ENCODE measurements at places on chromosomes 3 and 15. TPM values are rescaled to one million over a fixed set of nuclear protein-coding genes. Genes with fewer than 3 reads are reported as not detected.

The C2CD4A gene
- total RNA-seq: 0.14 TPM

The MAGEL2 gene
- total RNA-seq: 0.14 TPM

The GOLGA8M gene
- not detected for total RNA-seq

The ACTRT3 gene
- total RNA-seq: 0.96 TPM

The CSTA gene
- total RNA-seq: not detected

The REC114 gene
- not detected for total RNA-seq

The RPUSD2 gene
- 19.3 TPM for total RNA-seq

The WDR72 gene
- total RNA-seq: 0.14 TPM

The CD80 gene
- not detected for total RNA-seq

The TM4SF18 gene
- 1.4 TPM for total RNA-seq

The SYNM gene
- total RNA-seq: 98.3 TPM

The SLC22A14 gene
- total RNA-seq: not detected

The CAPN3 gene
- 17.0 TPM for total RNA-seq

The IL5RA gene
- total RNA-seq: not detected

The GPR160 gene
- 93.5 TPM for total RNA-seq

The CCRL2 gene
- total RNA-seq: 13.9 TPM

DNA sequence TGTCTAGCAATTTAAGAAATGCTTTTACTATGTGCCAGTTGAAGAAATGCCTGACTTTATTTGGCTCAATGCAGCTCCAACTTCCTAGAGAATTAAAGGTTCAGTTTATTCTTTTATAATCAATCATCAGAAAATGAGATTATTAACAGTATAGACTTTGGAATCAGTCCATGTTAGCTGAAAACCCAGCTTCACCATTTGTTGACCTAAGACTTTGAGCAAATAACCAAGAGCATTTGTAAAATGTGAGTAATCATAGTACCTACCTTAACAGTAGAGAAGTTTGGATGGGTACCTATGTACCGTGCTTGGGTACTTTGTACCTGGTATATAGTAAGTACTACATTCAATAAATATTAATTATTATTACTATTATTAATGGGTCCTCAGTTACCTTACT, 105.9 kb downstream of the RARB start:
- no peaks in the 10 kb centered on the region for H3K4me1 ChIP-seq
- no peaks in the 10 kb centered on the region for H3K36me3 ChIP-seq
- H3K27ac ChIP-seq: no peak overlapping the region

- H3K27ac ChIP-seq: no peak overlapping the region
- H3K36me3 ChIP-seq: no peaks in the 10 kb centered on the region
- no peak for DNase-seq
- no peaks in the 10 kb centered on the region for H3K4me1 ChIP-seq
- H3K4me3 ChIP-seq: no peak overlapping the region
- no peaks in the 10 kb centered on the region for H3K27me3 ChIP-seq
These were observed 260.1 kb upstream of the UBE2E2 start for GRCh38 chr3:22942981-22943380.

DNA sequence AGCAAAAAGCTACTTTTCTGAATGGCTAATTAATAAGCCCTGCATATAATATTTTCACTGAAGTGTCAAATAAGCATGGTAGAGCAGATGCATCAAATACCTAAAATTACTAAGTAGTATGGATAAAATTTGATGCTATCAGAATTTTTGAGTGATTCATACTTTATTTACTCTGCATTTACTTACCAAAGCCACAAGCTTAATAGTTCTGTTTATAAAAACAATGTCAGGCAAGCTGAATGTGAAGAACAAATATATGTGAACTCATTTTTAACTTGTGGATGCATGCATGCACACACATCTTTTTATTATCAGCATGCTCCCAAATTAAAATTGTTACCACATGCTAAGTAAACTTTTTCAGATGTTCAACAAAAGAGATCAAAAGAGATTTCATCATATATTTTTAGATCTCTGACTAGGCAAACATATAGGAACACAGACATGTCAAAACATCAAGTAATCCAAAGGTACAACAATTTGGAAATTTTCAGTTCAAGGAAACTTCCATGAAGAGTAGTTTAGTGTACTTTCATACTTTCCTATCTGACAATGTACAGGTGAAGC, 969.4 kb downstream of the ROBO1 start:
- DNase-seq: no peak
- no peaks in the 10 kb centered on the region for H3K36me3 ChIP-seq
- H3K27me3 ChIP-seq: no peaks in the 10 kb centered on the region
- no peaks in the 10 kb centered on the region for H3K4me1 ChIP-seq

- H3K27ac ChIP-seq: no peak overlapping the region
- DNase-seq: no peak
- H3K27me3 ChIP-seq: no peaks in the 10 kb centered on the region
- H3K36me3 ChIP-seq: no peaks in the 10 kb centered on the region
- no peak overlapping the region for H3K4me3 ChIP-seq
- H3K4me1 ChIP-seq: no peaks in the 10 kb centered on the region
These were observed 99.8 kb downstream of the GREM1 start for GRCh38 chr15:32817577-32817976.

- H3K27ac ChIP-seq: peak overlapping the region; percentile 88
- H3K4me1 ChIP-seq: peaks cover 3% of the 10 kb centered on the region
- no peak overlapping the region for H3K4me3 ChIP-seq
- DNase-seq: no peak
These were observed 57.9 kb downstream of the ADCY5 start for GRCh38 chr3:123390865-123391600.

DNA sequence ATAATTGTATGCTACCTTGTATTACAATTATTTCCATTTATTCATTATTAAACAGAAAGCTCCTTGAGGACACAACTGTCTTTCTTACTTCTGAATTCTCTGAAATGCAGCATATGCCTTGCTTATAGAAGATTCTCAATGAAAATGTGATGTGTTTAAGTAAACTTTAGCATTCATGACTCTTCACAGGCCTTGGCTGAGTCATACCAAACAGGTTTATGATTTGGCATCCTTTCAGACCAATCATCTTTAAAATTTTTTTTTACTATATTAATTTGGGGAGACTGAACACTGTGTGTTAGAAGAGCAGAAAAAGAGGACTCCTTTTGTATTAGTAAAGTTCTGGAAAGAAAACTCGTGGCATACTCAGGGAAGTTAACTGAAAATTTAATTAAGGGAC, 6.4 kb upstream of the GALK2 start:
- no peaks in the 10 kb centered on the region for H3K27me3 ChIP-seq
- H3K4me3 ChIP-seq: no peak overlapping the region
- no peaks in the 10 kb centered on the region for H3K36me3 ChIP-seq
- no peak overlapping the region for H3K27ac ChIP-seq
- DNase-seq: no peak

DNA sequence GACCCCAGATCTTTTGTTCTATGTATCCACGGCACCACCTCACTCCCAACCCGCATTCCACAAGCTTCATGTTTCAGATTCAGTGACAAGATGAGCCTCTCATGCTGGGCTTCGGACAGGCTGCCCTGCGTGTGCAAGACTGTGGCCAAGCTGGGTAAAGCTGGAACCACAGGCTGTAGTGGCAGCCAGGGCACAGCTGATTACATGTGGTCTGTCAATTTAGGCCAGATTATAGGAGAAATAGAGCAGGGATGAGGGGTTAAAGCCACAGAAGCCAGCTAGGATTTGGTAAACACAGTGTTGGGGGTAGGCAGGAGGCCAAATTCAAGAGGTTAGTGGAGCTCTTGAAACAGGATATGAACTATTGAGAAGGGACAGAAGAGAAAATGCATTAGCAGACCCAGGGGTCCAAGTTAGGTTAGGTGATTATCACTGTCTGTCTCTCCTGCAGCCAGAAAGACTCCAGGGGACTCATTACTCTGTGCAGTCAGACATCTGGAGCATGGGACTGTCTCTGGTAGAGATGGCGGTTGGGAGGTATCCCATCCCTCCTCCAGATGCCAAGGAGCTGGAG, 12.9 kb downstream of the SNAPC5 start:
- no peak overlapping the region for H3K27ac ChIP-seq
- no peaks in the 10 kb centered on the region for H3K27me3 ChIP-seq
- H3K4me3 ChIP-seq: no peak overlapping the region
- H3K36me3 ChIP-seq: peaks cover 4% of the 10 kb centered on the region
- DNase-seq: no peak

DNA sequence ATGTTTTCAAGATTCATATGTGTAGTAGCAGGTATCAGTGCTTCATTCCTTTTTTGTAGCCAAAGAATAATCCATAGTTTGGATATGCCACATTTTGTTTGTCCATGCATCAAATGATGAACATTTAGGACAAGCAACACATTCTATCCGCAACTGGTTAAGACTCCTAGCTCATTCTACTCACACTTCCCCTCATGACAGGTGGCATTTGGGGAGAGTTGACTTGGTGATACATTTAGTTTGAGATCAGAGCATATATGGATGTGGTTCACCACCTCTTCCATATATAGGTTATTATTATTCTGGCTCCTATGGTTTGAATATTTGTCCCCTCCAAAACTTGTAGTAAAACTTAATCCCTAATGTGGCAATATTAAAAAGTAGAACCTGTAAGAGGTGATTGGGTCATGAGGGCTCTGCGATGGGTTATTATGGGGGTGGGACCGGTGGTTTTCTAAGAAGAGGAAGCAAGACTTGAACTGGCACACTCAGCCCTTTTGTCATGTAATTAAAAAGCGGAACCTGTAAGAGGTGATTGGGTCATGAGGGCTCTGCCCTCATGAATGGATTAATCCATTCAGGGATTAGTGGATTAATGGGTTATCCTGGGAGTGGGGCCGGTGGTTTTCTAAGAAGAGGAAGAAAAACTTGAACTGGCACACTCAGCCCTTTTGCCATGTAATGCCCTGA, 75.3 kb upstream of the HRH1 start:
- no peak overlapping the region for H3K27ac ChIP-seq
- no peaks in the 10 kb centered on the region for H3K36me3 ChIP-seq
- no peak overlapping the region for H3K4me3 ChIP-seq
- no peak for DNase-seq

DNA sequence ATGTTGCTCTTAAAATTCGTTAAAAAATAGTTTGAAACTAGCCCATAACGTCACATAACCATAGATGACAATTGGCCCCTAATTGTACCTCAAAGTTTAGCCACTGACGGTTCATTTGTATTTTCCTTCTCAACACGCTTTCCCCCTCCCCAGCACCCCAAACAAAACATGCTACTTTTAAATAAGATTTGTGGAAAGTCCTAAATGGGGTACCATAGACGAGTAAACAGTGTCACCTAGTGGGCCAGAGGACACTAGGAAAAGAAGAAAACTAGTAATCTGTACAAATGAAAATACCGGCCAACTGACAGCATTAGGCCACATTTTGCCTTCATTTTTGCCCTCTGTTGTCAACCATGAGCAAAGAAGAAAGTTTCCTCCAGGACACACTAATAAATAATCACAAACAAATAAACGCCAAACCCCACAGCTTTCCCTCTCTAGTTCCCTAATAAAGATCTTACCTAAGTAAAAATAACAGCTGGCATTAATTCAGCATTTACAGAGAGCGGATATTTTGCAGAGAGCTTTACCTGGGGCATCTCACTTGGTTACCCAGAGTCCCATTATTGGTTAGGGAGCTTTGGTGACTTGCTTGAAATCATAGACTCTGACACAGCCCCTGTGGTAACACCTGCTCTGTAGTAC, 175.1 kb upstream of the ATP11B start:
- DNase-seq: no peak
- H3K4me3 ChIP-seq: no peak overlapping the region
- no peaks in the 10 kb centered on the region for H3K36me3 ChIP-seq
- no peaks in the 10 kb centered on the region for H3K27me3 ChIP-seq

- no peak overlapping the region for H3K4me3 ChIP-seq
- H3K4me1 ChIP-seq: peaks cover 38% of the 10 kb centered on the region
- H3K27ac ChIP-seq: no peak overlapping the region
- H3K27me3 ChIP-seq: no peaks in the 10 kb centered on the region
These were observed 124.3 kb downstream of the MYLK start for GRCh38 chr3:123759871-123760270.

GRCh38 chr15:77821188-77821958, 188.7 kb upstream of the LINGO1 start:
- H3K4me3 ChIP-seq: no peak overlapping the region
- peaks cover 65% of the 10 kb centered on the region for H3K27me3 ChIP-seq

GRCh38 chr3:41237907-41238306, 38.6 kb downstream of the CTNNB1 start:
- no peak overlapping the region for H3K27ac ChIP-seq
- H3K36me3 ChIP-seq: peaks cover 81% of the 10 kb centered on the region
- no peaks in the 10 kb centered on the region for H3K27me3 ChIP-seq

GRCh38 chr3:51434746-51435327, 43.8 kb downstream of the RBM15B start:
- H3K4me1 ChIP-seq: no peaks in the 10 kb centered on the region
- peak; percentile 44 for DNase-seq
- no peaks in the 10 kb centered on the region for H3K27me3 ChIP-seq
- H3K4me3 ChIP-seq: no peak overlapping the region

GRCh38 chr15:42332331-42332730, 27.0 kb upstream of the CAPN3 start:
- H3K4me3 ChIP-seq: no peak overlapping the region
- H3K4me1 ChIP-seq: no peaks in the 10 kb centered on the region
- H3K27me3 ChIP-seq: no peaks in the 10 kb centered on the region
- no peak overlapping the region for H3K27ac ChIP-seq

DNA sequence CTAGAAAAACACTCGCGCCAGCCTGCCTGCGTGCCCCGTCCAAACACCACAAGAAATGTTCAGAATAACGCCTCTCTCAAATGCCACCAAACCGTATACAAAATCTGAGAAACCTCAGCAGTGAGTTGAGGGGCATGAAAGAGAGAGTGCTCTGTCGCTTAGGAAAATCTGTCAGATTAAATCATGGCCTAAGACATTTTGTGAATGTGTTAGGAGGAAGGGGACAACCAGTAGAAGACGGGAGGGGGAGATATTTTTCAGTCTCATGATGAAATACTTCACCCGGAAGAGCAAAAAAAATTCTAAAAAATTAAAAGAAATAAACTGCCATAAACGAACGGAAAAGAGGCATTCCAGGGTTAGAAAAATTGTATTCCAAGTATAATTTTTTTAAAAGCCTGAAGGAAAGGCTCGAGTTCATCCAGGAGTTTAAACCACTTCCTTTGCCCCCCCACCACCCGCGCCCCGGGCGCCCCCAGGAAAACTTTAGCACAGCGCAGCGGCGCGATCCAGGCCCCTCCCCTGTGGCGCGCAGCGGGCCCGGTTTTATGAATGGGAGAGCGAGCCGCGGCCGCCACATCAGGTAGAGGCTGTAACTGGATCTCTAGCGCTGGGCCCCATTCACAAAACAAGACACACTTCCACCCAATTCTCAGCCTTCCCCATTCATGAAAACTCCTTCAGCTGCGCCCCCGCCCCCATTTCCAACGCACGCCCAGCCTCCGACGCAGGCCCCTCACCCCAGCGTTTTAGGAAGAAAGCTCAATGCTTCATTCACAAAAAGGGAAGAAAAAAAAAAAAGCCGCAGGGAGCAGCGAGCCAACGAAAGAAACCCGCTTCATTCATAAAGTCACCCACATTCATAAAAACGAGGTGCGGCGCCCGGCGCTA, 1.4 kb downstream of the ETV5 start:
- no peaks in the 10 kb centered on the region for H3K36me3 ChIP-seq
- H3K4me3 ChIP-seq: peak overlapping the region; percentile 74
- peak; percentile 51 for DNase-seq

GRCh38 chr3:127674101-127674721, 1.5 kb downstream of the ABTB1 start:
- H3K36me3 ChIP-seq: no peaks in the 10 kb centered on the region
- peak overlapping the region; percentile 96 for H3K4me3 ChIP-seq
- H3K27ac ChIP-seq: no peak overlapping the region
- H3K4me1 ChIP-seq: peaks cover 29% of the 10 kb centered on the region
- H3K27me3 ChIP-seq: no peaks in the 10 kb centered on the region
